NCI-H1694 treated with DMSO at 0.1 percent for 48 hours (cell line): ENCODE measurements at places on chromosomes 6 and 20.

DNA sequence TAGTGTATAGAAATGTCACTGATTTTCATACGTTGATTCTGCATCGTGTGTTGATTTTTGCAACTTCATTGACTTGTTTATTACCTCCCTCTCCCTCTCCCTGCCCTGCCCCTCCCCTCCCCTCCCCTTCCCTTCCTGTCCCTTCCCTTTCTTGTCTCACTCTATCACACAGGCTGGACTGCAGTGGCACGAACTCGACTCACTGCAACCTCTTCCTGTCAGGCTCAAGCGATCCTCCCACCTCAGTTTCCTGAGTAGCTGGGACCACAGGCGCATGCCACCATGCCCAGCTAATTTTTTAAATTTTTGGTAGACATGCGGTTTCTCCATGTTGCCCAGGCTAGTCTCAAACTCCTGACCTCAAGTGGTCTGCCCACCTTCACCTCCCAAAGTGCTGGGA lies 19.2 kb upstream of the PPP1R14C start:
- DNase-seq: no peak

DNA sequence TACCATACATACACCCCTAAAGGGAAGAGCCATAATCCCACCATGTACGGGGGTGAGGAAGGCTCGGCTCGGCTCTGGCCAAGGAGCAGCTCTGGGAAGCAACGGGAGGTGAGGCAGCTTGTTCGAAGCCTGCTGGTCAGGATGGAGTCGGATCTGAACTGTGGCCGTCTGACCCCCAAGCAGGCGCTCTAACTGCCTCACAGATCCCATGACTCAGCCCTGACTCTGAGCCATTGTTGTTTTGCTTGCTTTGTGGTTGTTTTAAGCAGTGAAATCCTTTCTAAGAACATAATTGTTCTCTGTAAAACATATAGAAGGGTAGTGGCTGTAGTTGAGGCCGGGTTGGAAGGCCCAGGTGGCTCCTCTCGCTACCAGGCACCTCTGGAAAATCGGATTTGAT lies 10.9 kb downstream of the C6orf132 start:
- no peak for DNase-seq

GRCh38 chr6:4178737-4179333 lies 43.5 kb upstream of the ECI2 start:
- no peak for DNase-seq

DNA sequence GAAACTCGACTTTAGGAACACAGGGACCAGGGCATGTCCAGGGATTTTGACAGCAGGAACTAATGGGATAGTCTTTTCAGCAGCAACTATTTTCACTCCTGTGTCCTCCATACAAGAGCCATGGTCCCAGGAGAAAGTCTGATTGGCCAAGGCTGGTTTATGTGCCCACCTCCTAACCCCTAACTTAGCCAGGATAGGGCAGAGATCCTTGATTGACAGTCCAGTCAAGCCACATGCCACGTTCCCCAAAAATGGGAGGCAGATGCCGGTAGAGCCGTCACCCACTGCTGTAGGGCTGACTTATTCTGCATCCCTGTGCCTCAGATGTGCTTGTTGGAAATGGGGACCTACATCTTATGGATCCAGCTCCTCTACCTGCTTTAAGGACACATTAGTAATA lies 22.3 kb downstream of the SLC2A10 start:
- DNase-seq: no peak

DNA sequence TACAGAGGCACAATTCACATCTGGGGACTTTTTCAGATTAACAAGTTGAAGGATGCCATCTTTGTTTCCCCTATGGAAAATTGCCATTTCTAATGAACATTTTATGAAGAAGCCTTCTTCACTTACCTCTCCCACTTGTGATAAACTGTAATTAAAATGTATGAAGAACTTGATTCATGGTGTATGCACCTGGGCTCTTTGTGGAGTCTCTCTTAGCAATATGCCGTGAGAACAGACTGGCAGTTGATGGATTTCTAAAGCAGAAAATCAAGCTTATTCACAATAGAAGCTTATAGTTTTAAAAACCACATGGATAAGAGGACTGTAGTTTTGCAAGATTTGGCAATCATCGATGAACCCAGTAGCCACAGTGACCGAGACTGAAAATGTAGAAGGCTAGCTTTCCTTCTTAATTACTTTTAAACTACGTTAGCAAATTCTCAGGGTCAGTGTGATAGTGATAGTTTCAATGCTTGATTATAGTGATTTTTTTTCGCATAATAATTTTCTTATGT lies 270.6 kb downstream of the PRL start:
- no peak for DNase-seq

DNA sequence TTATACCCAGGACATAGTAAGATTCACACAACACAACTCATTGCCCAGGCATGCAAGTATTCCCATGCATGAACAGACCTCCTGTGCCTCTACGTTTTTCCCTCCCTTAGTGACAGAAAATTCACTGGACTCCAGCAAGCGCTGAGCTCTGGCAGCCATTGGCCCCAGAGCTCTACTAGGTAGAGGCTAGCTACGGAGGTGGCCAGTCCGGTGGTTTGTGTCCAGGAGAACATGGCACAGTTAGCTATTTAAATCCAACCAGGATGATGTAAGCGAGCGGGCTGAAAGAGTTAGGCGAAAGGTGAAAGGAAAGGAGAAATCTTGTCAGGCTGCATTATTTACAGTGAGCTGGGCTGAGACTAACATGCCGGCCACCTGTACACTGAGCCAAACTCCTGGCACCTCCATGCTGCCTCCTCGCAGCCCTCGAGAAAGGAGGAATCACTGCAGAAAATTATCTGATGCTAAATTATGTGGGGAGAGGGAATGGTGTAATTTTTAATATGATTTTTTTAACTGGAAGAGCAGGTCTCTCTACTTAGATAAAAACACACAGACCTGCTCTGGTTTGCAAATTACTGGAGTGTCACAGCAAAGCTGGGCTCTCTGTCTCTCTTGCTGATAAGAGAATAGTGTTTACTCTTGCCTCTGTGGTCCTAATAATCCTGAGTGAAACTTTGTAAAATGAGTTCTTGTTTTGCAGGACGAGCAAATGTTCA lies 50.1 kb upstream of the ARMC2 start:
- no peak for DNase-seq

DNA sequence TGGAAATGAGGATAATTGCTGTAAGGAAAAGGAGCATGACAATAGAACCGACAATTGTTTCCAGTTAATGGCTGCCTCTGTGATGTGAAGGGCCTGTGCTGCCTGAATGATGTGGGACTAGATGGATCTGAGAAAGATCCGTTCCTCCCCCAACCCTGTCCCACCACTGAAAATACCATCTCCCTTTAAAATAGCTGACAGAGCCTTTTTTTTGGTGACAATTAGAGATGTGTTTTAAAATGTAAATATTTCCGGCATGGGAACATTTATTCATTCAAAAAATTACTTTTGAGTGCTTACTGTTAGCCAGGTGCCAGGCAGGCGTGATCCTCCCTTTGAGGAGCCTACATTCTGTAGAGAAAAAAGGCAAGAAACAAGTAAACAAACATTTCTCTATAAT lies 72.4 kb upstream of the SUPT3H start:
- DNase-seq: no peak

- DNase-seq: no peak
Measured at GRCh38 chr20:41615676-41616075, 2.5 kb downstream of the CHD6 start.

DNA sequence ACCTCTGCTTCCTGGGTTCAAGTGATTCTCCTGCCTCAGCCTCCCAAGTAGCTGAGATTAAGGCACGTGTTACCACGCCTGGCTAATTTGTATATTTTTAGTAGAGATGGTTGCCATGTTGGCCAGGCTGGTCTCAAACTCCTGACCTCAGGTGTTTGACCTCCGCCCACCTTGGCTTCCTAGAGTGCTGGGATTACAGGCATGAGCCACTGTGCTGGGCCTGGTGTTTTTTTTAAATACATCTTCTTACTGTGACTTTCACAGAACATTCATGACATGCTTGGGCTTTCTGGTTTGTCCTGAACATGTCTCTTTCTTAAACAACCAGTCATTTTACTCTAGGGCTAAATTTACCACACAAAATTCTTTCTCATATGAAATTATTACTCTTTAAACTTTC lies 34.7 kb upstream of the FAM8A1 start:
- no peak for DNase-seq

GRCh38 chr20:32672982-32673851 lies 524 bp downstream of the C20orf203 start:
- no peak for DNase-seq

- DNase-seq: no peak
Measured at GRCh38 chr20:16940701-16941100, 192.5 kb downstream of the OTOR start.

- no peak for DNase-seq
Measured at GRCh38 chr6:162379757-162380409, 347.7 kb downstream of the PRKN start.

DNA sequence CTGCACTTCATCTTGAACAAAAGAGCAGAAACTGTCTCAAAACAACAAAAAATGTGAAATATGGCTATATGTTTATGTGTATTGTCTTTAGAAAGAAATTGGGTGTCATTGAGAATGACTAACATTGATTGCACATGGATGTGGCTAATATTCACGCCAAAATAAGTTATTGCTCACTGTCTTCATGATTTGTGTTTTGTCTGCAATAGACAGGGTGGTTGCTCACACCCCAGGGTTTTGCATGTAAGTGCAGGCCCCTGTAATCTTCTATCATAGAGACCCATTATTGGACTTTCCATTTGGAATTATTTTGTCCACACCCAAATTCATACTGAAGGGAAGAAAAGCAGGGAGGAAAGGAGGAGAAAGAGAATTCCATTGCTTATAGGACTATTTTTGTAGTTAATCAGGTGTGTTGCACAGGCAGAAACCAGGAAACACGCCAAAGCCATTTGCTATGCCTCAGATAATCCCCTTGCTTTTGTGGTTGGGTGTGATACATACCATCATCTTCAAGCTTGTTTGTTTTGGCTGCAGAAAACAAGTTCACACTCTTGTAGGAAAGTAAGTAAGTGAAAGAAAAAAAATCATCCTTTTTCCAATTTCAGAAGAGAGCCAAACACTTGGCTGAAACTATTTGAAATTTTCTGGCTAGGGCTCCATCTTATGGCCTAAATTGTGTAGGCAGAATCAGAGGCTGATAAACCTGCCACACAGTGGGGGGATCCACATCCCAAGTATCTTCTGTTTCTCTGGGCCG lies 214.1 kb downstream of the COL12A1 start:
- no peak for DNase-seq

- no peak for DNase-seq
Measured at GRCh38 chr6:115717472-115717871, 343.2 kb downstream of the FRK start.

- DNase-seq: no peak
Measured at GRCh38 chr6:38687043-38687353, 15.9 kb downstream of the GLO1 start.

- DNase-seq: no peak
Measured at GRCh38 chr6:166999884-167000253, 672 bp downstream of the CEP43 start.

DNA sequence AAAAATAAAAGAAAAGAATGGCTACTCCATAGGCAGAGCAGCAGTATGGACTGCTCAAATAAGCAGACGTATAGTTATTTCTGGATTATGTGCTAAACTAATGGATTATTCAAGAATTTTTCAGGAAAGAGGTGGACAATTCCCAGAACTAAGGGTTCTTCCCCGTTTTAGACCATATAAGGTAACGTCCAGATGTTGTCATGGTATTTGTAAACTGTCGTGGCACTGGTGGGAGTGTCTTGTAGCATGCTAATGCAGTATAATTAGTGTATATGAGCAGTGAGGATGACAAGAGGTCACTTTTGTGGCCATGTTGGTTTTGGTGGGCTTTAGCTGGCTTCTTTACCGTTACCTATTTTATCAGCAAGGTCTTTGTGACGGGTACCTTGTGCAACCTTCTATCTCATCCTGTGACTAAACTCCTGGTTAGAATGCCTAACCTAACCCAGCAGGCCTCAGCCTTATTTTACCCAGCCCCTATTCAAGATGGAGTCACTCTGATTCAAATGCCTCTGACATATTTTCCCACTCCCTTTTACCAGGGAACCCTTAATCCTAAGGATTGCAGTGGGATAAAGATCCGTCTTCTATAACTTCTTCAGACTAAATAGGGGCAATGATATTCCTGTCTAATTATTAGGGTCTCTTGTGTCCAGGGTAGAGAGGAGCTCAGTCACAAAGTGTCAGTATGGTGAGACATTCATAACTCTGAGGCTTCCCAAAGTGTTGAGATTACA lies 11.1 kb upstream of the TRIM38 start:
- no peak for DNase-seq

- no peak for DNase-seq
Measured at GRCh38 chr6:38326837-38327236, 312.9 kb downstream of the BTBD9 start.

- DNase-seq: no peak
Measured at GRCh38 chr6:164200071-164200470, 785.6 kb downstream of the QKI start.

- no peak for DNase-seq
Measured at GRCh38 chr6:150979826-150980350, 114.4 kb downstream of the MTHFD1L start.

GRCh38 chr20:14478126-14478525 lies 140.7 kb upstream of the FLRT3 start:
- DNase-seq: no peak

DNA sequence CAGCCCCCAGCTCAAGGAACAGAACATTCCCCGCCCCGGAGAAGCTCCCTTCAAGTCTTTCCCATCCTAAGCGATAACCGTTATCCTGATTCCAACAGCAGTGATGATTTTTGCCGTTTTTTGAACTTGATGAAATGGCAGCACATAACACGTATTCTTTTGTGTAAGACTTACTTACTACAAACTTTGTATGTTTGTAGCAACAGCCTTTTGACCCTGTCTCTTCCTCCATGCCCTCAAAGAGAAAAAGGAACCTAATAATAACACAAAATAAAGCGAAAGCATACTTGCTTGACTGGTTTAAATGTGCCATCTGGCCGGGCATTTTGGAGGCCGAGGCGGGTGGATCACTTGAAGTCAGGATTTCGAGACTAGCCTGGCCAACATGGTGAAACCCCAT lies 26.4 kb upstream of the SLC9A8 start:
- DNase-seq: no peak

- DNase-seq: no peak
Measured at GRCh38 chr20:41064377-41064776, 35.8 kb downstream of the TOP1 start.

- DNase-seq: no peak
Measured at GRCh38 chr20:9214685-9215084, 145.8 kb downstream of the PLCB4 start.
